ENCODE measurements at places on chromosomes 1 and 21.
A peak's percentile ranks its signal among the peaks of the same experiment; 100 is the strongest.

GRCh38 chr21:45401054-45401518, 3.9 kb upstream of the COL18A1 start:
- no peak for DNase-seq

DNA sequence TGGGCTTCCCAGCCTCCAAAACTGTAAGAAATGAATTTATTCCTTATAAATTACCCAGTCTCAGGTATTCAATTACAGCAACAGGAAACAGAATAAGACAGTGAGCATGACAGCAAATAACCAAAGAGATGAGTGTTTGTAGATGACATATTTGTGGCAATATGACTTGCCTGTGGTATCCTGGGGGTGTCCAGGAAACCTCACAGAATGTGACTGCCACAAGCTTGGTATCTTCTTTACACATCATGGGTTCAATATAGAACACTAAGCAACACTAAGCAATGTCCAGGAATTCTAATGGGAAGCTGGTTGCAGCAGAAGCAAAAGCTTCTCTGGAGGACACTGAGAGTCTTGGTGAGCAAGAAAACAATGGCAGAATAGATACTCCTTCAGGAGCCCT, 236.4 kb upstream of the BEND5 start:
- no peak for DNase-seq

GRCh38 chr21:42836767-42837301, 42.5 kb downstream of the WDR4 start:
- no peak for DNase-seq

GRCh38 chr1:90712153-90712856, 4.8 kb downstream of the BARHL2 start:
- DNase-seq = no peak

GRCh38 chr1:186627019-186627418, 53.2 kb downstream of the PTGS2 start:
- DNase-seq = no peak

DNA sequence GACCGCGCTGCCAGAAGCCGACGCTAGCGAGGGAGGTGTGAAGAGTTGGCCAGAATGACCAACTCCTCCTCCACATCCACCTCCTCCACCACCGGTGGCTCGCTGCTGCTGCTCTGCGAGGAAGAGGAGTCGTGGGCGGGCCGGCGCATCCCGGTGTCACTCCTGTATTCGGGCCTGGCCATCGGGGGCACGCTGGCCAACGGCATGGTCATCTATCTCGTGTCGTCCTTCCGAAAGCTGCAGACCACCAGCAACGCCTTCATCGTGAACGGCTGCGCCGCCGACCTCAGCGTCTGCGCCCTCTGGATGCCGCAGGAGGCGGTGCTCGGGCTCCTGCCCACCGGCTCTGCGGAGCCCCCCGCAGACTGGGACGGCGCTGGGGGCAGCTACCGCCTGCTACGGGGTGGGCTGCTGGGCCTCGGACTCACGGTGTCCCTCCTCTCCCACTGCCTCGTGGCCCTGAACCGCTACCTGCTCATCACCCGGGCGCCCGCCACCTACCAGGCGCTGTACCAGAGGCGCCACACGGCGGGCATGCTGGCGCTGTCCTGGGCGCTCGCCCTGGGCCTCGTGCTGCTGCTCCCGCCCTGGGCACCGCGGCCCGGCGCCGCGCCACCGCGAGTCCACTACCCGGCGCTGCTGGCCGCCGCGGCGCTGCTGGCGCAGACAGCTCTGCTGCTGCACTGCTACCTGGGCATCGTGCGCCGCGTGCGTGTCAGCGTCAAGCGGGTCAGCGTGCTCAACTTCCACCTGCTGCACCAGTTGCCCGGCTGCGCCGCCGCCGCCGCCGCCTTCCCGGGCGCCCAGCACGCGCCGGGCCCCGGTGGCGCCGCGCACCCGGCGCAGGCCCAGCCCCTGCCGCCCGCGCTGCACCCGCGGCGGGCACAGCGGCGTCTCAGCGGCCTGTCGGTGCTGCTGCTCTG, 1.2 kb downstream of the GPR88 start:
- DNase-seq = no peak

DNA sequence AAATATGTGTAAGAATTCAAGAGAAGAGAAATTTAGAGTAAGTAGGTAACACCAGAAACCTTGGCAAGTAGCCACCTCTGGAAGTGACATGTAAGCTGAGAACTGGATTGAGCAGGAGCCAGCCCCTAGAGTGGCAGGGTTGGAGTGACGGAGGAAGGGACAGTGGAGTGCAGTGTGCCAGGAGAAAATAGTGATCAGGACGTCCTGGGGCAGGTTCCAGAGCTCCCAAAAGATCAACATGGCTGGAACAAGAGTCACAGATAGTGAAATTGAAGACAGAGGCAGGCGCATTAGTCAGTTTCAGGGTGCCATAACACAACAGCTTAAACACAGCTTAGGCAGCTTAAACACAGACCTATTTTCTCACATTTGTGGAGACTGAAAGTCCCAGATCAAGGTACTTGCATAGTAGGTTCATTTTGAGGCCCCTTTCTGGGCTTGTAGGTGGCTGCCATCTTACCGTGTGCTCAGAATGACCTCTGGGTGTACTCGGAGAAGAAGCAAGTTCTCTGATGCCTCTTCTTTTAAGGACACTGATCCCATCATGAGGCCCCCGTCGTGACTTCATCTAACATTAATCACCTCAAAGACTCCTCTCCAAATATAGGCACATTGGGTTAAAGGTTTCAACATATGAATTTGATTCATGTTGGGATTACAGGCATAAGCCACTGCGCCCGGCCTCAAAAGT, 37.2 kb downstream of the GNPAT start:
- DNase-seq = no peak

DNA sequence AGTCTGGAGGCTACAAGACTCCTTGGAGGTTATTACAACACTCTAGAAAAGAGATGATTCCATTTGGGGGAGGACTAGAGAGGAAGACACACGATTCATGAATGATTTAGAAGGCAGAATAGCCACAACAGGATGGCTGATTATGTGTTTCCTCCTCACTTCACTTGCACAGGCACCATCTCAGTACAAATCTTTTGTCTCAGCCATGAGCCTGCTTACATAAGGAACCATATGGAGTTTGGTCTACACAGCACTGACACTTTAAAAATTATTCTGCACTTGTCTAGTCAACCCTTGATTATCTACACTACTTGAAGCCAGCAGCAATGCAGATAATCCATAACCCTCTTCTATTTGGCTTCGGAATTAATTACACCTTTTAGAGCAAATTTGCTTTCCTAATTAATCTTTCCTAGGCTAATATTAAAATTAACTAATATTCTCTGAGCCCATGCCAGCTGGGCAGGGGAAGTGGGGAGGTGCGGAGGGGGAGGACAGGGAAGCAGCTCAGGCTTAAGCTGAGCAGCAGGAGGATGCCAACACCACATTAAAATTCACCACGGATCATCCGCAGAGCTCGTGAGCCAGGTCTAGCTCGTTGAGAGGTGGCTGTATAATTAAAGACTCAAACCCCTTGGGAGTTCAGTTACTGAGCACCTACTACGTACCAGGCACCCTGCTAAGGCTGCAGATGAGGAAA, 3.2 kb upstream of the LEMD1 start:
- DNase-seq = peak; percentile 14

- no peak for DNase-seq
Observed at GRCh38 chr1:185559151-185559550, 175.0 kb upstream of the HMCN1 start.

DNA sequence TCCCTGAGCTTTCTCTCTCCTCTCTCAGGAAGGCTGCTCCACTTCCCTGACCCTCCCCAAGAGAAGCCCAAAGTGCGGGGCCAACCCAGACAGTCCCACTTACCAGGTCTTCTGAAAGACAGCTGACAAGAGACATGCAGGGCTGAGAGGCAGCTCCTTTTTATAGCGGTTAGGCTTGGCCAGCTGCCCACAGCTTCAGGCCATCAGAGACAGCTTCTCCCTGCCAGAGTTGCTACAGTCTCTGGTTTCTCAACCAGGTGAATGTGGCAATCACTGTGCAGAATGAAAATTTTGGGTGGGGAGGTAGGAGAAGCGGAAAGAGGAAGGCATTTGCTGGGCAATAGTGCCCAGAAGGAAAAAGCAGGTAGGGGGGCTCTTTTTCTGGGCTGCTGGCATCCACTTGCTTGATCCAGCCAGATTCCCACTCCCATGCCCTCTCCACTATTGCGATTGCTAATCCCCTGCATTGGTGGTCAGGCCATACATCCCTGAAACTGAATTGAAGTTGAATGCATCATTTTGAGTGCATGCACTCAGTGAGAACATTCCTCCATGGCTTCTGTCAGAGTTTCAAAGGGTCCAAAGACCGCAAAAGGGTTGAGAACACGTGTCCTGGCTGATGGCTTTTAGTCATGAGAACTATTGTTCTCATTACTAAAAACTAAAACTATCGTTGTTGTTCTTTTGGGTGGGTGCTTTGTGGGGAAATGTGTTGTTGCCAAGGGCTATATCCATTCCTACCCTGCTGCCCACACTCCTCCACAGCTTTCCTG, at the start of gene S100A8:
Gene S100A8 (minus strand): TSS at position 136 of the 773 bp plus-strand sequence. CDS start 538 bp downstream, outside the sequence.
- DNase-seq = no peak

GRCh38 chr1:217435204-217435603, 195.7 kb downstream of the GPATCH2 start:
- DNase-seq = no peak

DNA sequence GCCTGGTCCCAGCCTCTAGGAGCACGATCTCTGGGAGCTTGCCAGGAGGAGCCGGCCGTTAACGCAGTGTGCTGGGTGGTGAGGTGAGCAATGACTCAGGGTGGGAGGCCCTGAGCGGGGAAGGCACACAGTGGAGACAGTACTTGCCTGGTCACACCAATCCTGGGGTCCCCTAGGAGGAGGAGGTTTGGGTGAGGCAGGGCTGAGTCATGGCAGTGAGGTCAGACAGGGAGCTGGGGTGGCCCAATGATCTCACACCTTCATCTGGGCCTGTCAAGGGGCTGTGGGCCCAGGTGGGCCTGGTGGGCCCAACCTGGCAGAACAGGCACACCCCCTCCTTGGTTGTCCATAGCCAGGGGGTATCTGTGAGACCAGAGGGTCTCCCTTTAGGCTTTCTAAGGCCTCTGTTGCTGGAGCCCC, 8.6 kb upstream of the EDN2 start:
- DNase-seq = no peak

- DNase-seq = no peak
Observed at GRCh38 chr21:18142655-18143054, 102.0 kb upstream of the CHODL start.

GRCh38 chr1:18644446-18644845, 13.8 kb downstream of the PAX7 start:
- no peak for DNase-seq

GRCh38 chr1:189596197-189596596, 881.5 kb downstream of the BRINP3 start:
- no peak for DNase-seq

DNA sequence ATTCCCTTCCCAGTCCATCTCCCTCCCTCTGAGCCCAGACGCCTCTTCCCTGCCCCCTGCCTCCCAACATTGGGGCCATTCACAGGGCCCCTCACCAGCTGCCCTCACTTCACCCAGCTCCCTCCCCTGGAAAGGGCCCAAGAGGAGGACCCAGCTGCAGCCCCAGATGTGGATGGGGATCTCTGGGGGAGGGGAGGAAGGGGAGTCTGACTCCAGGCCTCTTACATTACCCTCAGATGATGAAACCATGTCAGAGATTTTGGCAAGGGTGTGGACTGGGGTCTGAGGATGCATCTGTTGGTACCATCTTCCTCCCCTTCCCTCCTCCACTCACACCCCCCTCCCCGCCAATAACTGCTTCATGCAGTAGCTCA, 1.1 kb upstream of the KIF21B start:
- DNase-seq = no peak

DNA sequence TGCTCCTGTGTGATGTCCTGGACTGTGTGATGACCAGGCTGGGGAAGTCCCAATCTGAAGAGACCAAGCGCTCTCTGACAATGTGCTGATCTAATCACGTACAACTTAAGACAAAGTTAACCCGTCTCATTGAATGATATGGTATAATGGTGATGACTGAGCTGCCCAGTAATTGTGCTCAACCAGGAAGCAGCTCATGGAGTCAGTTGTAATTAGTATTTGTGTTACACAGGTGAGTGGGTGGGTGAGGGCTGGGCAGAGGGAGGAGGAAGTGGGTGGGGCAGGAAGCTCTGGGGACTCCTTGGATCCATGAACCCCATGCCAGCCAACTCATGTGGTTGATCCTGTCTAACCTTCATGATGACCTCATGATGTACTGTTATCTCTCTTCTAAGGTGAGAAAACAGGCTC, 8.7 kb upstream of the ECE1 start:
- no peak for DNase-seq

DNA sequence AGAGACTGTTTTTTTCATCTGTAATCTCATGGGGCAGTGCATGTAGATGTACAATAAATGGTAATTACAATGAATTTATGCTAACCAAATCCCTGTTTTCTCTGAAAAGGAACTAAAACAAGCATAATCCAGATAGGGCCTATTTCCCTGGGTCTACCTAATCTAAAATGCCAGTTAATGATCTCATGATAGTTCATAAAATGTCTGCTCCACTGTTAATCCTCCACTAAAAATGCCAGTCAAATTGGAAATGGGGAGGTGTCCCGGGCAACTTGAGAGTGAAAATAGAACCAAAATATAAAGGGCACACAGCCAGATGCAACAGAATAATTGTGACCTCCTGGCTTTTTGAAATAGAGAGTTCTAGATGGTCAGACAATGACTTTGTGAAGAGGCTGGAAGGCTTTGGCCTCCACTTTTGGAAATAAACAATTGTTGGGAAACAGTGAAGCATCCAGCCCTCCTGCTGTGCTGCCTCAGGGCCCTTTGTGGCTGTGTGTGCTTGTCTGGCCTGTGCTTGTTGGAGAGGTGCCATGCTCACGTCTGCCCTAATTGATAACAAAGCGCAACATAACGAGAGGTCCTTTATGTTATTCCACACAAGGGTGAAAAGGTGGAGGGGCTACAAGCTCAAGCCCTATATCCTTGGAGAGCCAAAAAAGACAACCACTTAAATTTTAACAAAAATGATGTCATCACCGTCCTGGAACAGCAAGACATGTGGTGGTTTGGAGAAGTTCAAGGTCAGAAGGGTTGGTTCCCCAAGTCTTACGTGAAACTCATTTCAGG, 97.7 kb downstream of the ATP5PO start:
- DNase-seq = no peak

DNA sequence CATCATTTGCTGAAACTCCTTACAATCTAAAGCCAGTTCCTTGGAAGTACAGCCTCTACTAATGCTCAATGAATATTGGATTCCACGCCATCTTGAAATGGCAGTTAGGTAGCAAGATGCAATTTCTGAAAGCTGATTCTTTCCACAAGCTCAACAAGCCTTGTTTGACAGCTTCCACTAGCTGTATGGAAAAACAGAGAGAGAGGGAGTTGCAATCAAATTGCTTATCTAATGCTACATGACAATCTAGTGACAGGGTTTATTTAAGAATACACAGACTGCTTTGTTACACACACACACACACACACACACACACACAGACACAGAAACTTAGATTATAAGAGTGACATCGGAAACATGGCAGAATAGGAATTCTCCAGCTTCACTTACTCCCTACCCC, 288.4 kb upstream of the DEPDC1 start:
- no peak for DNase-seq

DNA sequence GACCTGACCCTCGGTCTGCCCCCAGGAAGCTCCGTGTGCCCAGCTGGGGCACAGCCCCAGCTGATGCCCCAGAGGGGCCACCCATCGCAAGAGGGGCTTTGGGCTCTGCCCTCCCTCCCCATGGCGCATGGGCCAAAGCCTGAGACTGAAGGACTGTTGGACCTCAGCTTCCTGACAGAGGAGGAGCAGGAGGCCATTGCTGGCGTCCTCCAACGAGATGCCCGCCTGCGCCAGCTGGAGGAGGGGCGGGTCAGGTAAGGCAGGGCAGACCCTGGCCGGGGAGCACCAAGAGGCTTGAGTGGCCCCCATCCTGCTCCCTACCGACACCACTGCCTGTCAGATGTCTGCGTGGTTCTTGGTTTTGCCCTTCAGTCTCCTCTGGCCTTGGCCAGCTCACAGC, 3.5 kb downstream of the SYTL1 start:
- no peak for DNase-seq
